ENCODE measurements at places on chromosomes 2 and 18. TPM values are rescaled to one million over a fixed set of nuclear protein-coding genes. Genes with fewer than 3 reads are reported as not detected.

GRCh38 chr2:5826979-5827655 is 134.9 kb downstream of the SOX11 start:
- DNase-seq, result no peak

- DNase-seq, result no peak
Measured at GRCh38 chr2:227010433-227010832, 153.6 kb downstream of the COL4A4 start.

GRCh38 chr2:126933711-126934091 is 35.0 kb downstream of the TEX51 start:
- no peak for DNase-seq

GRCh38 chr2:46632349-46632748 is 153.0 kb downstream of the TMEM247 start:
- no peak for DNase-seq

DNA sequence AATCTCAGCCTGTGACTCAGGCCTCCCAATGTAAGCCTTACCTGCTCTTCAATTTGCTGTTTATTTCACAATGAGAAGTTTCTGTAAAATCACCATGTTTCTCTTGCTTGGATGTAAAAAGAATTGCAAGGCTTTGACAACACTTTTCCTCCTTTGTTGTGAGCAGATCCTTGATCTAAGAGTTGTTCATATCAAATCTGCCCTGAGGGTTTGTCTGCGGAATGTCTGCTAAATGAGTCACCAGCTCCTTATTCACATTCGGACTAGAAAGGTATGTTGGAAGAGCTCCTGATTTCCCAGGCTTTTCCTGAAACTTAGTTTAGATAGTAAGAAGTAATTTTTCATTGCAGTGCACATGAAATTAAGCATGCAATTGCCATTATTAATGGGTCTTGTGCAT is 268.2 kb upstream of the TCF4 start:
- no peak for DNase-seq

GRCh38 chr2:20483194-20483895 is 36.5 kb downstream of the RHOB start:
- no peak for DNase-seq

DNA sequence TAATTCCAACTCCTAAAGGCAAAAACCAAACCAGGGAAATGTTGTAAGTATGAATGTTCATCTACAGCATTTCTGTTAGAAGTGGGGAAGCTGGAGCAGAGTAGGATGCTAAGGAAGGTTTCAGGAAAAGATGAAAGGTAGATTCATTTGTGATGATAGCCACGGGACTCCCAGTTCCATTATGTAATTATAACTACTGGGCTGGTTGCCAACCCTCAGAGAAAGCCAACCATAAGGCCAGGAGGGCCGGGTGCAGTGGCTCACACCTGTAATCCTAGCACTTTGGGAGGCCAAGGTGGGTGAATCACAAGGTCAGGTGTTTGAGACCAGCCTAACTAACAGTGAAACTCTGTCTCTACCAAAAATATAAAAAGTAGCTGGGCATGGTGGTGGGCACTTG is 288.9 kb upstream of the ETAA1 start:
- no peak for DNase-seq

DNA sequence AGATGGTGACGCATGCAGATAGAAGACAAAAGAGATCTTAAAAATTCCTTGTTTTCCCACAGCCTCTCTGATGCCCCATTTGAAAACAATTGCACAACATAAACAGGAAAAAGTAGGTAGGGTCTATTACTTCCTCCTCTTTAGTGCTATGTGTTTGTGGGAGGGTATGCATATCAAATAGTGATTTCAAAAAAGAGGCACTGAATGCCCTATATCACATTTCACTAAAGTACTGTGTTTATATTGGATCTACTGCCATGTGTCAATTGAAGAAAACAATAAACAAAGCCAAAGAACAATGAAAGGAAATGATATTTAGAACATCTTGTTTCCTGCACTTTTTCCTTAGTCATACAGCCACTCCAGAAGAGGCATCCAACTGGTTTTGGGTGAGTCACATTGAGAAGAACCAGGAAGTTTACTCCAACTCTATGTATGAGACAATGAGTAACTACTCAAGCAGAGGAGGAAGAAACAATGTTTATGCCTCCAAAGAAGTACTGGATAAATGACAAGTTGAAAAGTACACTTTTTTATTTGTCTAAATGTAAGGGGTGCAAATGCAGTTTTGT is 583.6 kb downstream of the FBXO15 start:
- no peak for DNase-seq

DNA sequence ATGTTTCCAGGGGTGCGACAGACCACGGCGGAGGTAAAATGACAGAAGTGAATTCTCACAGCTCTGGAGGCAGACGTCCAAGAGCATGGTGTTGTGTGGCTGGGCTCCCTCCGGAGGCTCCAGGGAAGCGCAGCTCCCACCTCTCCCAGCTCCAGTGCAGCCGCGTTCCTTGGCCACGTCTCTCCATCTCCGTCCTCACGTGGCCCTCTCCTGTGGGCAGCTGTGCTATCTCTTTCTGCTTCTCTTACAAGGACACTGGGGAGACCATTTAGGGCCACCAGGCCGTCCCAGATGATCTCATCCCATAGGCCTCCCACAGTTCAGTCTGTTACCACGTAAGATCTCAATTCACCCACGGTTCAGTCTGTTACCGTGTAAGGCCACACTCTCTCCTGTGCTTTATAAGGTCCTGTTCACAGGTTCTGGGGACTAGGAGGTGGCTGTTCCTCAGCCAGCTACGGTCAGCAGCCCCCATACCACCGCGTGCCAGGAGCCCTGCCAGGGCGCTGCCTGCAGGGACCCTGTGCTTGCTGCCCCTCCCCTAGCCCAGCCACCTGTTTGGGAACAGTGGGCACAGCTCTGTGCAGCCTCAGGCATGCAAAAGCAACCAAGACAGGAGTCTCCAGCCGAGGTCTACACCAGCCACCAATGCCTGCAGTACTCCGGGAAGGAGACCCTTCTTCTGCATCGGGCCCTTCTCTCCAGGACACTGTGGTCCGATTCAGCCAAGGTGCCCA is 2.9 kb upstream of the MAB21L4 start:
- no peak for DNase-seq

DNA sequence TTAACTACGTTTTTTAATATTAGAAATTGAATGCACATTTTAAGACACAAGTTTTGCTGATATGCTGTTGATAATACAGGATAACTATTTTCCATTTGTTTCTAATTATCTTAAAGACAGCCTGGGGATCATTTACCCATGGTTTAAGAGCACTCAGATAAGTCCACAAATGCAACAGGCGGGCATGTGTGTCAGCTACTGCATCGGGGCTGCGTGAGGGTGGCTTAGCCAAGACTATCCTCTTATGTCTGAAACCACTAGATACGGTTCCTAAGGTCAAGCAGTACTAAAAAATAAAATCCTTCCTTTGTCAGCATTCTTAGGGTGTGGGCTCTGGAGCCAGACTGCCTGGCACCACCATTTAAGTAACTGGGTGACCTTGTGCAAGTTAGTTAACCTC is 254.8 kb downstream of the SATB2 start:
- DNase-seq, result no peak

GRCh38 chr2:201415149-201415548 is 36.1 kb downstream of the TRAK2 start:
- DNase-seq, result no peak

DNA sequence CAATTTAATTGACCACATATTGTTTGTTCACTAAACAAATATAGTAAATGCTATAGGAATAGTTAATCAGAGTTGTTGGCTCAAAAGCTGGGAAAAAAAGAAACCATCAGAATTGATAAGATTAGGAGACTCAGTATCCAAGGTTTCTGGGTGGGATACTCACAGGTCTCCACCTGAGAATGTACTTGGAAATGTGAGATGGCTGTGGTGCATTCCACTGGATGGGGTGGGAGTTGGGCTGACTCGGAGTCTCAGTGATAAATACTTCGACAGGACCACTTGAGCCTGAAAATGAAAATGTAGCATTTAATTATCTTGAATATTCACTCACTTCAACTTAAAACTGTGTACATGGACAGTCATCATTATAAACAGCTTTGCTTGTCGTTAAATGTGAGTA is 21.2 kb downstream of the FN1 start:
- no peak for DNase-seq

DNA sequence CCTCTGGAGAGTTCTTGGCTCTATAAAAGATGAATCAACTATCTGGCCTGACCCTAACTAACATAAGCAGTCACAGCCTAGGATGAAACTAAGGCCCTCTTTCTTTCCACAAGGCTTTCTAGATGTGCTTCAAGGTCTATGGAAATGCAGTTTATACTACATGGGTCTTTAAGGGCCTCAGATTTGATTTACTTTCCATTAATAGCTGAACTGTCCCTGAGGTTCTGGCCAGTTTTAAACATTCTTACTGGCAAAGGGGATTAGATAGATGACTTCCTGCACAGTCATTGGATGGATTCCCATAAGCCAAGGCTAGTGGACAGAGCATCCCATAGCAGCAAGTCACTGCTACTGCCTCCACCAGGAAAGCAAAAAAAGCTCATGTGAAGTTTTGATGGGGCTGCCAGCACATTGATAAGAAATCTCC is 38.1 kb upstream of the LCLAT1 start:
- no peak for DNase-seq

GRCh38 chr2:231326404-231326803 is 69.1 kb upstream of the B3GNT7 start:
- no peak for DNase-seq

GRCh38 chr18:46859855-46860254 is 57.5 kb downstream of the PIAS2 start:
- DNase-seq, result no peak

DNA sequence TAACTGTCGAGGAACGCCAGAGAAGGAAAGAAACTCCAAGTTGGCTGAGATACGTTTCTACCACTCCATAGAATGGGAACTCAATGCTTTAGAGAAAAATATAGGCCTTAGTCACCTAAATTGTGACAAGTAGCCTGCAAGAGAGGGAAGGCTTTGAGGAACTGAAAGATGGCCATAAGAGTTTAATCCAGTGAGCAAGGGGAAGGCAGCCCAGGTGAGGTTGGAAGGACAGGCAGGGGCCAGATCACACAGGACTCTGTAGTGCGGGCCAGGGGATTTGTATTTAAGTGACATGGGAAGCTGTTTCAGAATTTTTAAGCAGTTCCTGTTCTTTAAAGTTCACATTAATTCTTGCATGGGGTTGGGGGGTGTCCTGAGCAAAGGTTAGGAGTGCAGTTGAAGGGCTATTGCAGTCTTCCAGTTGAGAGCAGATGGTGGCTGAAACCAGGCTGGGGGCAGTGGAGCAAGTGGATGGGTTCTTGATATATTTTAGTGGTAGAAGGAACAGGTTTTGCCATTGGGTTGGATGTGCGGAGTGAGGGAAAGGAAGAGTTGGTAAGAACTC is 138.9 kb upstream of the PELI1 start:
- DNase-seq, result no peak

- DNase-seq, result peak; percentile 38
Measured at GRCh38 chr2:11343650-11344341, 640 bp downstream of the ROCK2 start.

DNA sequence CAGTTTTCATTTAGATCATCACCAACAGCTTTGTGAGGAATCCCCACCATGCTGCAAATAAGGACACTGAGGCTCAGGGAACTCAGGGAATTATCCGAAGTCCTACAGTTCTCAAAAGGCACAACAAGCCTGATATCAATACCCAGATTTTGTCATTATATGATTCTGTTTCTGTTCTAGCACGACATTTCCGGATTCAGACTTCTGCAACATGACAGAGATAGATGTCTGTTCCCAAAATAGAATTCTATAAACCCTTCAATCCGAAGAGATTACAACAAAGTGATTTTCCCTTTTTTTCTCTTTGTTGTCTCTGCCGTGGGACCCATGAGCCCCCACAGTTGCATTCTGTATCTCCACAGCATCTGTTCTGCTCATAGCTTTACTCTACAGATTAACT is 72.0 kb downstream of the DOCK10 start:
- no peak for DNase-seq

- DNase-seq, result peak; percentile 58
Measured at GRCh38 chr2:165793161-165793778, 777 bp downstream of the GALNT3 start.

DNA sequence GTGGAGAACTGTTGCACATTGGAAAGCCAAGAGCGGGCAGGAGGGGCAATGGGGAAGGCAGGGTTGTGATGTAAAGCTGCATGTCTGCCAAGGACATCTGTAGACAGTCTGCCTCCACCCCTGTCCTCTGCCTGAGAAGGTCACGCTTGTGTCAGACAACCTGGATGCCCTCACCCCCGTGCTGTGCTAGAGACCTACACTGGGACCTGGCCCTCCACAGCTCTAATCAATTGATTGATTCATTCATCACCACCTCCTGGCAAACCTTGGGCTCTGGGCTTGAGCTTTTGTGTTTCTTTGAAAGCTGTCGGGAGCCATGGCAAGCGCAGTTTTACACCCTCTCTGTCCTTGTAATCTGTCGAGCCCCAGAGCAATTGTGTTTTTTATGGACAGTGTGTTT is 41.1 kb downstream of the MARCO start:
- peak; percentile 5 for DNase-seq

DNA sequence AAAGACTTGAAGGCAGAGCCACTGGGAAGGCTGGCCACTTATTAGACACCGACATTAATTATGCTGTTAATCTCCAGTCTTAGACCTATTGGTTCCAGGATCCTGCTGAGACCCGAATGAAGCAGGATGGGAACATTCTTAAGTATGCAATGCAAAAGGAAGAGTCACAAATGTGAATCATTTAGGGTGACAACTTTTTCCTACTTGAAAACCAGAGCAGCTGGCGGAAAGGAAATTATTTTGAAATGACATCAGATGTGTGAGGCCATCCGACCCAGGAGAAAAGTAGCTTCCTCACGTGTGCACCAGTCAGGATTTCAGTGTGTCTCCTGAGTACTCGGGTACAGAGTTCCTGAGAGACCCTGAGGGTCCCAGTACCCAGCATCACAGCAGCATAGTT is 222.9 kb upstream of the NCKAP5 start:
- no peak for DNase-seq

GRCh38 chr2:210310550-210310949 is 4.4 kb downstream of the MYL1 start:
- no peak for DNase-seq

DNA sequence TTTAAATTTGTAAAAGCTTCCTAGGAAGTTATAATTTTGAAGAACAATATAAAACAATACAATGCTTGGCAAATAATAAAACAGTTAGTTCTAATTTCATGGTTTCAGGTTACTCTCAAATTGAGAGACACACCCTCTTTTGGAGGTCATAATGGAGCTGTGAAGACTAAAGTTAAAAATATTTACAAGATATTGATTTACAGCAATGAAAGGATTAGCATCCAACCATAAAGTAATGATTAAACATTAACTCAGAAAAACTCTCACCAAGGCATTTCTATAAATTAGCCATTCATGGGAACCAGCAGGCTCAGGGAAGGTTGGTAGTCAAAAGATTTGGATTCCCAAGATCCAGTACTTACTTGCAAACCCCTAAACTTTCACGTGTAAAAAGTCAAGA is 6.4 kb downstream of the DPP4 start:
- no peak for DNase-seq

GRCh38 chr2:215532844-215533243 is 97.0 kb upstream of the FN1 start:
- no peak for DNase-seq

GRCh38 chr18:50644807-50645206 is 84.9 kb downstream of the MAPK4 start:
- no peak for DNase-seq

The OTOS gene
- total RNA-seq, result not detected

The HRH4 gene
- total RNA-seq, result not detected

The POTEI gene
- total RNA-seq, result 0.03 TPM

The UGT1A10 gene
- 47.5 TPM for total RNA-seq

The ATP8B1 gene
- 125 TPM for total RNA-seq

All from mucosa of gallbladder (tissue), 1 donor.